ENCODE measurements at places on chromosomes 2 and 18.

DNA sequence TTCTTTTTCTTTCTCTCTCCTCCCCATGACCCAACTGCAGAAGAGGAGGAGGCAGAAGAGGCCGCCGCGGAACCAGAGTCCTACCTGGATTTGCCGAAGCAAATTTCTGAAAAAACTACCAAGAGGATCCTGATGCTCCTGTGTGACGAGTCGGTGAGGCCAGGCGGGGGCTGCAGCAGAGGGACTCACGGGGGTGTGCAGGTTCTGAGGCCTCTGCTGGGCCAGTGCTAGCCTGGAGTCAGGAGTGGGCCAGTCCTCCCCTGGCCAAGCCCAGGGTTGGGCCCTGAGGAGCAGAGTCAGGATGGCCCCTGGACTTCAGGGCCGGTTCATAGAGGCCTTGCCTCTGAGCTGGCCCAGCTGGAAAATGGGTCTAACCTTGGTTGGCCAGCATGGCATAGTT lies 29.3 kb downstream of the OTOF start:
- DNase-seq = no peak

DNA sequence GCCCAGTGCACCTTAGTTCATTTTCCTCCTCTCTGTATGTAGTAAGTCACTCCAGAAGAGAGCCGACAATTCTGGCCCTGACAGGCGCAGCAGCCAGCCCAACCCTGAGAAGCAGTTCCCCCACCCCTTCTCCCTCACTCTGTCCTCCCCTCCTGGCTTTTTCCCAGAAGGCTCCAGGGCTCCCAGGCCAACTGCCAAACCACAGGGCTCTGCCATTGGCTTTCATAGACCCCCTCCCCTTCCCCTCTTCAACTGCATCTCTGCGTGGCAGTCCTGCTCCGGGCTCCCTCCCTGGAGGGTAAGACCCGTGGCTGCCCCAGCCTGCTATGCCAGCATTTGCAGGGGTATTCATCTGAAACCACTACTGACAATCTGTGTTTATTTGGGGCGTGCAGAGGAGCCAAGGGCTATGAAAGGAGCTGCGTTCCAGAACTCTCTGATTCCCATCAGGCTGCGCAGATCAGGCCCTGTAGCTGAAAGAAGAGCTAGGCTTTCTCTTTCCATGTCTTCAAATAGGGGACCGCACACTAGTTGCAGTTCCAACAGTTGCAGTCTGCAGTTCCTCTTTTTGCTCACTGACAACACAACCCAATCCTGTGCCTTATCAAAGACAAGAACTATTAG lies 388.6 kb upstream of the TNP1 start:
- peak; percentile 41 for DNase-seq

GRCh38 chr2:43459446-43460173 lies 136.2 kb downstream of the THADA start:
- DNase-seq = no peak

GRCh38 chr18:44842588-44843412 lies 162.1 kb downstream of the SETBP1 start:
- no peak for DNase-seq

GRCh38 chr2:201256082-201256481 lies 4.3 kb upstream of the CASP8 start:
- no peak for DNase-seq

GRCh38 chr2:3771576-3771975 lies 68.2 kb downstream of the DCDC2C start:
- no peak for DNase-seq

GRCh38 chr2:83081826-83082690 lies 1377.0 kb downstream of the SUCLG1 start:
- DNase-seq = no peak

GRCh38 chr2:234329202-234329960 lies 167.5 kb downstream of the ARL4C start:
- no peak for DNase-seq

DNA sequence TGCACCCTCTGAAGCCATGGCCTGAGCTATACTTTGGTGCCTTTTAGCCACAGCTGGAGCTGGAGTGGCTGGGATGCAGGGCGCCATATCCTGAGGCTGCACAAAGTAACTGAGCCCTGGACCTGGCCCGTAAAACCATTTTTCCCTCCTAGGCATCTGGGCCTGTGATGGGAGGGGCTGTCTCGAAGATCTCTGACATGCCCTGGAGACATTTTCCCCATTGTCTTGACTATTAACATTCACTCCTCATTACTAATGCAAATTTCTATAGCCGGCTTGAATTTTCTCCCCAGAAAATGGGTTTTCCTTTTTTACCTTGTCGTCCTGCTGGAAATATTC lies 15.4 kb downstream of the TAF1B start:
- DNase-seq = no peak

- no peak for DNase-seq
Observed at GRCh38 chr18:74412116-74412880, 44.8 kb downstream of the DIPK1C start.

GRCh38 chr2:113015655-113016054 lies 10.4 kb downstream of the IL36A start:
- DNase-seq = no peak

DNA sequence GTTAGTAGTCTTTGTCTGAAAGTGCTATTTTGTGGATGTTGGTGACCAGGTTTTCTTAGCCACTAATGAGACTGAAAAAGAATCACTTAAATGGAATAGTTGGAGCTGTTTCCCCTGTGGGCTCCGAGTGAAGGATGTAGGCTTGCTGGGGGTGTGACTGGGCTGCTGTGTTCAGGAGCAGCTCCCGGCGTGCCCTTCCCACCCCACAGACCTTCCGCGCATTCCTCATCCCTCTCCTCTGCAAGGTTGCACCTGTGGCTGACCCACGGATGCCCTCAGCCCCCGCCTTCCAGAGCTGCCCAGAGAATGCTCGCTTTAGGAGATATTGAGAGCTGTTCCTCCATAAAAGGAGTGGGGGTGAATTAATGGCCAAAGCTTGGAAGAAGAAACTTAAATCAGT lies 174.3 kb downstream of the LDLRAD4 start:
- no peak for DNase-seq

GRCh38 chr2:110866466-110866865 lies 134.1 kb downstream of the ACOXL start:
- DNase-seq = no peak

DNA sequence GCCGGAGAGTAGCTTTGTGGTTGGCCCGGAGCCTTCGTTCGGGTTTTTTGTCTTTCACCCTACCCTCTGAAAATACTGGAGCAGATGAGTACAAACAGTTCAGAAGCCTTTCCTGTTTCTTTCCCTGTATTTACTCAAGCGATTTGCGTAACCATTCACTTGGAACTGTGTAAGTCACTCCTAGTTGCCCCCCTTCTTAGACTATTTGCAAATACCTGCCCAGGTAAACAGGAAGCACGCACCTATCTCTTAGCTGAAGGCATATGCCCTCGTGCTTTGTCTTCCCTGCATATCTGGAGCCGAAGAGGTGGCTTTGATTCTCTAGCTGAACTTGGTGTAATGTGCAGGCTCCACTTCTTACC lies 1.4 kb downstream of the KCNS3 start:
- DNase-seq = no peak

DNA sequence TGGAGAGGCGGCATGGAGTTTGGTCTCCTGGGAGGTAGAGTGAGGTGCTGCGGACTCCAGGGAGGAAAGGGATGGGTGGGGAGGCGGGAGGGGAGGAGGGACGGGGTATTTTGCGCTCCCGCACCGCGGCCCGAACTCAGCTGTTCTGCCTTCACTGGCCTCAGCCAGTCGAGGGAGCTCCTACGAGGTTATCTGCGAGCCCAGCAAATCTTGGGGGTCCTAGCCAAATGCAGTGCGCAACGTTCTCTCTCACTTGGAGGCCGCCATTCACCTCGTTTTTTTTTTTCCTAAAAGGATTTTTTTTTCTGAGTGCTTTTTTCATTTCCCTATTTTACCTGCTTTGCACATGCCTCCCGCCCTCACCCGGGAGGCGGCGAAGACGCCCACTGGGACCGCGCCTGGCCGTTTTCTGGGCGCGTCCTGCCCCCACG lies 877 bp upstream of the BCL2L11 start:
- no peak for DNase-seq

- no peak for DNase-seq
Observed at GRCh38 chr2:149894226-149894625, 306.7 kb upstream of the MMADHC start.

DNA sequence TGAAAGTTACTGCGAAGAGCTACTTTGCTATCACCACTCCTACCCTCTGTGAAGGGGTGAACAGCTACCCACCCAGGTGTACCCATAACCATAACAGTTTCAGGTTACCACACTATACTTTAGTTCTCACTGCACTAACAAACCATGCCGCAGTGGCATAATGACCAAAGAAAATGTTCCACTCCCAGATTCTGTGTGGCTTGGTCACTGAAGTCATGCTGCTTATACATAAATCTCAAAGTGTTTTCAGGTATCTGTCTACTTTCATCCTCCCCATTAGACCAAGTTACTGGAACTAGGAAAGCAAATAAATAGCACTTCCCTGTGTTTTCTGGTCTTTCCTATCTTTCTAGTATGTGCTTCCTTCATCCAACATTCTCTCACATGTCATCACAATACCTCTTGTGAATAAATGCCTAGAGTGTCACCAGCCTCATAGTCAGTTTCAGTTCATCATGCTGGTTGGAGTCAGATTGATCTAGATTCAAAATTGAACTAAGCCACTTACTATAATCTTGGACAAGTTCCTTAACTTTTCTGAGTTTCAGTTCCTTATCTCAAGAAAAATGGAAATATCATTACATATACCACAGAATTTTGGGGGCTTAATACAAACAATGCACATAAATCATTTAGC lies 293.6 kb downstream of the FSIP2 start:
- no peak for DNase-seq

DNA sequence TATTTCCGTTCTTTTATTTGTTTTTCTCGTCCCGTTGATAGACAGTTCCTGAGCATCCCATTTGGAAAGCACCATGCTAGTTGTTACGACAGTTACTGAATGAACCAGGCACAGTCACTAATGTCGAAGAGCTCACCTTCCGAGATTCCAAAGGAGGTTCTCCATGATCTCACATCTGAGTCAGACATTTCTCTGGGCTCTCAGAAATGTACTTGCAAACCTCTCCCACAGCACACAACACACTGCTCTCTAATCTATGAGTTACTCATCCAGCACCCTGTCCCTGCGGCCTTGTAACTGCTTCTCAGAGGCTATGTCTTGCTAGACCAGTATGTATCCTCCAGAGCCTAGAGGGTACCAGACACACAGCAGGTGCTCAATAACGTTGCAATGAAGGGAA lies 174.7 kb downstream of the DNER start:
- DNase-seq = no peak

DNA sequence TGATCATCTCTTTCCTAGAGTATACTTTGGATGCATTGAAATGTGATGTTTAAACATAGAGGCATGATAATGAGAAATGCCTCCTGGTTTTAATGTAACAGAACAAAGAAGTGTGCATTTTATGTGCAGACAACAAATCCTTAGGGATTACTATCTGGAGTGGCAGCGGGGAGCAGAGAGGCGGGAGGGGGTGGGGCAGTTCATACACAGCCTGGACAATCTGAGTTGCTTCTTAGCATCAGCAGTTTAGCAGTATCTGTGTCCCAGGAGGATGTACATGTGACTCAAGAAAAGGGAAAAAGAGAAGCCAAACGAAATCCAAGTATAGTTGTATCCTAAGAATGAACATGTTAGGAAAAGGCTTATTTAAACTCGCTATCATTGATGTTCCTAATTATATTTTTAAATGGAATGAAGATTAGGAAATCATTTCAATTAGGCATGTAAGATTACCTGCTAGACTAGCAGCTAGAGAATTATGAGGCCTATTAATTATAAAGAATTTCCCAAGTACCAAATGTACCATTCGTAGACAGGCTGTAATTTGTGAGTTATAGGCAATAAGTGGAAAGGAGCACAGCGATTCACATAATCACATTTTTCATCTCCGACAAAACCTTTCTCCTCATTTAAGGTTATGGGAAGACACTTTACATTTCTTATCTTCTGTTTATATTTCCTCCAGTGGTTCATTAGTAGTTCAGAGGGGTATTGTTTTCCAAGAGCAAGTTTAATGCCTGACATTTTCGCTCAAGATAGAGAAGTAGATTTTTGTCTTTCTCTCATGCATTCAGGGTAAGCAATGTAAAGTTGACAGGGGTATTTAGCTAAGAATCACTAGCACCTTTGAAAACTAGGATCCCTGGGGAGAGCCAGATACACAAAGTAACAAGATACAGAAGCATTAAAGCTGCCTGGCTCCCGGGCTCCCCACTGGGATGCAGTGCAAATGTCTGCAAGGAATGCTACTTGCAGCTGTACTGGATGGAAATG lies 141.3 kb upstream of the NOSTRIN start:
- DNase-seq = peak; percentile 59

DNA sequence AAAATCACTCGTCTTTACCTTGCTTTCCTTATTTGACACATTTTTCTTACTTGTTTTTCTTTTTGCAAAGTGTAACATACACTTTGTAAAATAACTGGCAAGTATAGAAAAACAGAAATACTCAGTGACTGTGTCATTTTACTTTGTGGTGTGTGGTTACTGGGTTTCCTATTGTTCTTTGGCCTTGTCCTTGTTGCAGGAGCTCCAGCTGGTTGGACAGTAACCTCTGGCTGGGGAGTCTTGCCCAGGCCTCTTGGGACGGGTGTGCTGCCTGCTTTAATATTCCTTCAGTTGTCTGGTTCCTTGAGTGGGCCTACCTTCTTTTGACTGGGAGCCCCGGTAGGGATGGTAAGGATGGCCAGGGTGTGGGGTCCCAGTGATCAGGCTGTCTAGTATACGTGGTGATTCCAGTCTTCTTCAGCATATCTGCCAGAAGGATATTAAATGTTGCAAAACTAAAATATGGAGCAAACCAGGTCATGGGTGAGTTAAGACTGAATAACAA lies 53.8 kb downstream of the RNF144A start:
- DNase-seq = no peak

GRCh38 chr2:182766626-182767025 lies 50.6 kb downstream of the DNAJC10 start:
- no peak for DNase-seq

DNA sequence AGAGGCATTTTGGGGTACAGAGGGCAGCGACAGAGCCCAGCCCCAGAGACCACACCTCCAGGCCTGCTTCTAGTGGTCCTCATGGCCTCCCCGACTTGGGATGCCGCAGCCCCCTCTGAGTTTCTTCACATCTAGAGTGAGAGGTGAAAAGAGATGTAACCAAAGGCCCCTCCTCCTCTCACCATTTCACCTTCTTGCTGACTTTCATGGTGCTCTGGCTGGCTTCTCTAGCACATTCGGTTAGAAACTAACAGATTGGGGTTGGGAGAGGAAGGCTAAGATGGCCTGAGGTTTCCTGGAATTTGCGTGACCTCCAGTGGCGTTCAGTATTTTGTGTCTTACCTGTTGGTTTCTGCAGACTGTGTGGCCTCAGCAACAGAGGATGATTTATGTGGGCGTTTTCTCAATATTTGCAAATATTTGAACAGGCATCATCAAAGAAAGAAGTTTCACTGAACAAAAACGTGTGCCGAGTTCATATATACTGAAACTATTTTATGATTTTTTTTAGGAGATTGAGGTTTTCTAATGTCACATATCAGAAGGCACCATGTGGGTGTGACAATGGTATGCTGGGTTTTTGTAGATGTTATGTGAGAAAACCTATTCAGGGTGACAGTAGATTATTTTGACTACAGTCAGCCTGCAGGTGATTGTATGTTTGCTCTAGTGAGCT lies 69.9 kb upstream of the BCL2L11 start:
- no peak for DNase-seq

Measured in H9 (cell line).